ENCODE measurements at places on chromosomes 12 and 14. TPM values are rescaled to one million over a fixed set of nuclear protein-coding genes. Genes with fewer than 3 reads are reported as not detected.

- no peaks in the 10 kb centered on the region for H3K4me1 ChIP-seq
- no peak overlapping the region for H3K27ac ChIP-seq
- H3K4me3 ChIP-seq, result no peak overlapping the region
- DNase-seq, result no peak
- no peaks in the 10 kb centered on the region for H3K36me3 ChIP-seq
Measured at GRCh38 chr12:116070444-116070843, 207.0 kb downstream of the MED13L start.

SERPINA9 gene
- total RNA-seq, result not detected

DNA sequence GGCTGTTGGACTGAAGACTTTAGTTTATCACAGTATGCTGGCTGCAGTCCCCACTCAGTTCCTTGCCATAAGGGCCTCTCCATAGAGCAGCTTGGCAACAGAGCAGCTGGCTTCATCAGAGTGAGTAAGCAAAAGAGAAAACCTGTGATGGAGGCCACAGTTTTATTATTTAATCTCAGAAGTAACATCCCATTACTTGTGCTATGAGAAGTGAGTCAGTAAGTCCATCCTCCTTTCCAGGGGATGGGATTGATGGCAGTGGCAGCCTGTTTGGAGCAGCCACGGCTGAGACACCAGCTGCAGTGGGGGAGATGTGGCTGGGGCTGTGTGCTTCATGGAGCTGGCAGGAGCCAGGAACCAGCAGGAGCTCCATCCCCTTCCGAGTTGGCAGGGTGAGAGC lies 138.5 kb upstream of the SRRM4 start:
- DNase-seq, result no peak
- no peak overlapping the region for H3K4me3 ChIP-seq
- H3K4me1 ChIP-seq, result no peaks in the 10 kb centered on the region
- no peaks in the 10 kb centered on the region for H3K27me3 ChIP-seq
- H3K36me3 ChIP-seq, result no peaks in the 10 kb centered on the region

DNA sequence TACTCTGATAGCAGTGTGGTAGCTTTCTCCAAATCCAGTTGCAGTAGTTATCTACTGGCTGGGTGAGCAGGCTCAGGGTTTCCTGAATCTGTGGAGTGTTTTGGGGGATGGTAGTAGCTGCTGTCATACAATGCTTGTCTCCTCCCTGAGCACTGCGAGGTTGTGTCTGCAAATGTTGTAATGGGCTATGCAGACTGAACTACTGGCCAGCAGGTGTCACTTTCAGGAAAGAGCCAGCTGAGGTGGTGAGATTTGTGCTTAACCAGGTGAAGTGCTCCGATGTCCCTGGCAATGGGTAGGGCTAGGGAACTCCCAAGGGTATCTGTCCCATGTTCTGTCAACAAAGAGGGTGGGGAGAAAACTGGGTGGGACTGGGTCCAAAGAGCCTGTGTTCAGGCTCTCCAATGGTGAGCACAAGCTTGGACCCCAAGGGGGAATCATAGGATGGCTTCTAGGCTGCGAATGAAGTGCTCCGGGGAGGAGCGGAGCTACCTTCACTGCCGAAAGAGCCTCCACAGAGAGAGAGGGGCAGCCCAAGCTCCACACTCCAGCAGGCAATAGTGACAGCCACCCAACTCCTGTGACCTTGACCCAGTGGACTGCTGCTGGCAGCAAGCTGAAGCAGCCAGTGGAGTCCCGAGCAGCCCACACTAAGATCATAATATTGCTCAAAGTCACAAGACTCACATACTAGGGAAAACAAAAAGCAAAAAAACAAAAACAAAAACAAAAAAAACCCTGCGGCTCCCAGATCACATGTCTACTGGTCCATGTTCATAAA lies 1324.0 kb upstream of the USP15 start:
- no peak overlapping the region for H3K27ac ChIP-seq
- H3K36me3 ChIP-seq, result no peaks in the 10 kb centered on the region
- DNase-seq, result no peak

DNA sequence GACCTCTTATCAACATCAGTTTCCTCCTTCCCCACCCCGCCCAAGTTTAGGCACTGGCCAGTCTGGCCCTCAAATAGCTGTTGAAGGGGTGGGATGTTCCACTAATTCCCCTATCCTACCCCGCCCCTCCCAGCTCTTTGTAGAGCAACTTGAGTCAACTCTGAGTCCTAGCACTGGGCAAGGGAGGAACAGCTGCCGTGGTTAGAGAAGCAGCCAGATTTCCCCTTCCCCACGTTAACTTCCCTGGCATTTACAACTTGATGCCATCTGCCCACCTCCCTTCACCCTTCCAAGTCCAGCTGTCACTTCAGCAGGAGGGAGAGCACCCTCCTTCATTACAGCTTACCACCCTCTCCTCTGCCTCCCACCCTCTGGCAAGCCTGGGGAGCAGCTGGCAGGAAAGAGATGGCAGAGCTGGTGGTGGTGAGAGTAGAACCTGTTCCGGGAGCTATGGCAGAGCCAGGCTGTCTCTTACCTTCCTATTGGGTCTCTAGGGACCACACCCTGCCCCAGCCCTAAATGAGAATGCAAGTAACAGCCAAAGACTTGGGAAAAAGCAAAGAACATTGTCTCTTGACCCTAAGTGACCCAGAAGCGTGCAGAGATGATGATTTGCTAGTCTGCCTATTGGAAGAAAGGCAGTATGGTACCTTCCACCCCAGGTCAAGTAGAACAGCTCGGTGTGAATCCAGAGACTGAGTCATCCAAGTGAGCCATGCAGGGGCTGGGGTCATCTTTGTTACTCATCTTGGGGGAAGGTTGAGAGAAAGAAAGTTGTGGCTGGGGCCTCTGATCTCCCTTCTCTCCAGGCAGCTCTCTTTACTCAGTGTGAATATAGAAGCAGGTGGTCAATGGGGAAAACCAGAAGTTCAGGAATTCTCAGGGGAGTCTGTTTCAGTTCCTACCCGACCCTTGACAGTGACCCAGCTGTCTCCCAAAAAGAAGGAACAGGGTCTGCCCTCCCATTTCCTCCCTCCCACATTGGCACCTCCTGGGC lies 1.5 kb downstream of the BLOC1S1 start:
- no peak for DNase-seq
- peaks cover 19% of the 10 kb centered on the region for H3K4me1 ChIP-seq
- H3K36me3 ChIP-seq, result peaks cover 18% of the 10 kb centered on the region

DNA sequence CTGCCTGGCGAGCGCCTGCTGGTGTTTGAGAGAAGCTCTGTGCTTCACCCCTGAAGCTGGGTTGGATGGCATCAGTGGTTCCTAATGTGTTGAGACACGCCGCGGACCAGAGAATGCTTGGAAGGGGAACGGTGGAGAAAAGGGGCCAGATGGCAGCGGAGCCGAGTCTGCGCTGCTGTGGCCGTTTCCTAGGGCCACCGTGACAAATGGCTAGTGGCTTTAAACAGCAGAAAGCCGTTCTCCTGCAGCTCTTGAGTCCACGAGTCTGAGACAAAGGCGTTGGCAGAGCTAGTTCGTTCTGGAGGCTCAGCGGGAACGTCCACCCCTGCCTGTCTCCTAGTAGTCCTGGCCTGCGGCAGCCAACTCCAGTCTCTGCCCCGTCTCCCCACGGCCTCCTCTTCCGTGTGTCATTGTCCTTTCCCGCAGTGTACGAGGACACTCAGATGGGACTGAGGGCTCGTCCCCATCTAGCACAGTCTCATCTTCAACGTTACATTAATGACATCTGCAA lies 103.6 kb downstream of the ADGRD1 start:
- H3K4me1 ChIP-seq, result no peaks in the 10 kb centered on the region
- no peak for DNase-seq

NUP107 gene
- 80.9 TPM for total RNA-seq

GRCh38 chr14:50741567-50741966 lies 73.5 kb upstream of the SAV1 start:
- no peak overlapping the region for H3K27ac ChIP-seq
- peaks cover 88% of the 10 kb centered on the region for H3K36me3 ChIP-seq
- H3K4me3 ChIP-seq, result no peak overlapping the region
- DNase-seq, result no peak
- no peaks in the 10 kb centered on the region for H3K27me3 ChIP-seq
- peaks cover 6% of the 10 kb centered on the region for H3K4me1 ChIP-seq

VPS33A gene
- 34.4 TPM for total RNA-seq

DNA sequence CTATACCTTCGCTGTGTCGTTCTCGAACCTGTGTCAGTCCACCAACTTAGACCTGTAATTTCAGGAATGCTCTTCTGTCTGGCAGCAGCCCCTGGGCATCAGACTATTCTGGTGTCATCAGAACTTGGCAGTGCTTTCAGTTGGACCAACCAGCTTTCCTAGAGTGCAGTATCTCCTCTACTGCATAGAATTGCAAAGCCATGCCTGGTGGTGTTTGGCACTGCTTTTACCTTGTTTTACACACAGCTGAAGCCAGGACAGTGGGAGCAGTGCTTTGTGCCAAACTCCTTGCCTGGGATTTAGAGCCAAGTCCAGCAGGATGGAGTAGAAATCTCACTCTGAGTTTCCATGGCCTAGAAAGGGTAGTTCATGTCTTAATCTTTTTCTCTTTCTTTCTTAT lies 1.5 kb downstream of the FLVCR2 start:
- H3K4me3 ChIP-seq, result no peak overlapping the region
- H3K27me3 ChIP-seq, result no peaks in the 10 kb centered on the region
- H3K27ac ChIP-seq, result no peak overlapping the region
- no peak for DNase-seq

GRCh38 chr14:63922696-63923421 lies 70.1 kb downstream of the SYNE2 start:
- H3K36me3 ChIP-seq, result no peaks in the 10 kb centered on the region
- H3K27me3 ChIP-seq, result no peaks in the 10 kb centered on the region
- no peak overlapping the region for H3K27ac ChIP-seq

GRCh38 chr12:84599539-84599938 lies 313.1 kb downstream of the SLC6A15 start:
- DNase-seq, result no peak
- H3K4me3 ChIP-seq, result no peak overlapping the region
- no peaks in the 10 kb centered on the region for H3K27me3 ChIP-seq
- no peaks in the 10 kb centered on the region for H3K4me1 ChIP-seq
- no peaks in the 10 kb centered on the region for H3K36me3 ChIP-seq
- no peak overlapping the region for H3K27ac ChIP-seq

DNA sequence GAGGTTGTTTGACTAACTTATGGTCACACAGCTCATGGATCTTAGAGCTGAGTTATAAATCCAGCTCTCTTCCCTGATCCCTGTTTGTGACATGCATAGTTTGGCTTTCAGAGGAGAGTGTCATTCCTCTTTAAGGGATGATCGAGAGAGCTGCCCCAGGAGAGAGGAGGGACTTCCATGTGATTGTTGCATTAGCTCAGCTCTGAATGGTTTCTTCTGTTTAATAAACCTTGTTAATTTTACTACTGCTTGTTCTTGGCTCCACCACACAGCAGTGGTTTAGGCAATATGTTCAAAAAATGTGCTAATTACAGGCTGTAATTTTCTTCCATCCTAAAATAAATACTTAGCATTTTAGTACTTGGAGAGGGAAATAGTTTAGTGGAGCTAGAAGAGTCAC lies 152.5 kb downstream of the C12orf75 start:
- H3K4me1 ChIP-seq, result no peaks in the 10 kb centered on the region
- no peak overlapping the region for H3K27ac ChIP-seq
- no peak for DNase-seq
- H3K36me3 ChIP-seq, result no peaks in the 10 kb centered on the region

GRCh38 chr14:93688820-93689219 lies 99.5 kb downstream of the PRIMA1 start:
- no peak for DNase-seq
- H3K27ac ChIP-seq, result no peak overlapping the region
- H3K4me3 ChIP-seq, result no peak overlapping the region
- no peaks in the 10 kb centered on the region for H3K36me3 ChIP-seq
- no peaks in the 10 kb centered on the region for H3K27me3 ChIP-seq
- H3K4me1 ChIP-seq, result no peaks in the 10 kb centered on the region

DNA sequence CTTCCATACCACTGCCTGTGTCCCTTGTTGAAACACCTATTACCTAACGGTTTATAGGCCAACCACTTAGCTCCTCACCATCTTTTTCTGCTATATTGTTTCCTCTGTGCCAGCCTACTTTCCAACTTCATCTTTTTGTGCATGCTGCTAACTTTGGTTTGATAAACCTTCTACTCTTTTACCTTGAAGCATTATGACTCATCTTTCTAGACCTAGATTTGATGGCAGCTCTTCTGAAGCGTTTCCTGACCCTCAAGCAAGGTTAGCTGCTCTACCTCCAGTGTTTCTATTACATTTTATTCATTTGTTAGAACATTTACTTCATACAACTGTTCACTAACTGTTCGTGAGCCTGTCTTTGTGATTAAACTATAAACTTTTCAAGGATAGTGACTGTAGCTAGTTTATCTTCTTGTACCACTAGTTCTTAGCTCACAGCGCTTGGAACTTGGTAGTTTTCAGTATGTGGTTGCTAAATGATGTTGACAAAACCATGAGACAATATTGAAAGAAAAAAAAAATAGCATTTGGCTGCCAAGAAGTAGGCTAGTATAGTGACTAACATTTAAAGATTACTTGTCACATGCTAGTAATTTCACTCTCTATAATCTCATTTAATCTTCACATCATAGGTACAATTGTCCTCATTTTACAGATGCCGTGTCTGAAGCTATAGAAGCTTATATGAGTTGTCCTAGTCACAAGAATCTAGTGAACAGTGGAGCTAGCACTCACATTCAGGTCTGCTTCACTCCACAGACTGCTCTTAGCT lies 79.5 kb downstream of the APAF1 start:
- no peak overlapping the region for H3K4me3 ChIP-seq
- H3K4me1 ChIP-seq, result no peaks in the 10 kb centered on the region
- no peak overlapping the region for H3K27ac ChIP-seq
- no peak for DNase-seq
- H3K36me3 ChIP-seq, result peaks cover 3% of the 10 kb centered on the region
- no peaks in the 10 kb centered on the region for H3K27me3 ChIP-seq

DNA sequence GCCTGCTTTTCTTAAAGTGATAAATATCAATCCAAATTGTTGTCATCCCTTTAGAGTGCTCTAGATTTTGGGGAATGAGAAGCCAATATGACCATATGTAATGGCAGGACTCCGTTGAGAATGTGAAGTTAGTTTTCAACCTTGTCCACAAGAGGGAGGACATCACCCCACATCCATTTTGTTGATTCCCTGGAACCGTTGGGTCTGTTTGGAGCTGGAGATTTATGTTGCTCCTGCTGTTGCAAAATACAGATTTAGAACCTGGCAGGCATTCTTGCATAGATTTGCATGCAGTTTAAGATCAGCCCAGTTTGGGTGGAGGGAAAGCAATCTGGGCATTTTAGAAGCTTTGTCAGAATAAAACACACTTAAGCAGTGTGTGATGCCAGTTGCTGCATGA lies 620.1 kb downstream of the NRXN3 start:
- H3K27ac ChIP-seq, result no peak overlapping the region
- H3K4me1 ChIP-seq, result no peaks in the 10 kb centered on the region
- no peaks in the 10 kb centered on the region for H3K36me3 ChIP-seq
- H3K27me3 ChIP-seq, result no peaks in the 10 kb centered on the region
- DNase-seq, result no peak

ZBTB25 gene
- 37.6 TPM for total RNA-seq

CKAP4 gene
- 13.0 TPM for total RNA-seq

ANO2 gene
- not detected for total RNA-seq

TTC7B gene
- total RNA-seq, result 3.4 TPM

GRCh38 chr14:57692671-57693070 lies 173.2 kb downstream of the SLC35F4 start:
- H3K36me3 ChIP-seq, result no peaks in the 10 kb centered on the region
- H3K4me1 ChIP-seq, result no peaks in the 10 kb centered on the region
- H3K4me3 ChIP-seq, result no peak overlapping the region
- H3K27me3 ChIP-seq, result no peaks in the 10 kb centered on the region
- H3K27ac ChIP-seq, result no peak overlapping the region

- DNase-seq, result no peak
- no peaks in the 10 kb centered on the region for H3K36me3 ChIP-seq
- H3K27me3 ChIP-seq, result no peaks in the 10 kb centered on the region
Measured at GRCh38 chr12:24723759-24724158, 225.1 kb downstream of the BCAT1 start.

- no peaks in the 10 kb centered on the region for H3K4me1 ChIP-seq
- H3K27me3 ChIP-seq, result no peaks in the 10 kb centered on the region
- H3K4me3 ChIP-seq, result no peak overlapping the region
- no peaks in the 10 kb centered on the region for H3K36me3 ChIP-seq
Measured at GRCh38 chr12:101891462-101891971, 14.1 kb downstream of the DRAM1 start.
